ENCODE measurements at places on chromosomes 13 and 19.

DNA sequence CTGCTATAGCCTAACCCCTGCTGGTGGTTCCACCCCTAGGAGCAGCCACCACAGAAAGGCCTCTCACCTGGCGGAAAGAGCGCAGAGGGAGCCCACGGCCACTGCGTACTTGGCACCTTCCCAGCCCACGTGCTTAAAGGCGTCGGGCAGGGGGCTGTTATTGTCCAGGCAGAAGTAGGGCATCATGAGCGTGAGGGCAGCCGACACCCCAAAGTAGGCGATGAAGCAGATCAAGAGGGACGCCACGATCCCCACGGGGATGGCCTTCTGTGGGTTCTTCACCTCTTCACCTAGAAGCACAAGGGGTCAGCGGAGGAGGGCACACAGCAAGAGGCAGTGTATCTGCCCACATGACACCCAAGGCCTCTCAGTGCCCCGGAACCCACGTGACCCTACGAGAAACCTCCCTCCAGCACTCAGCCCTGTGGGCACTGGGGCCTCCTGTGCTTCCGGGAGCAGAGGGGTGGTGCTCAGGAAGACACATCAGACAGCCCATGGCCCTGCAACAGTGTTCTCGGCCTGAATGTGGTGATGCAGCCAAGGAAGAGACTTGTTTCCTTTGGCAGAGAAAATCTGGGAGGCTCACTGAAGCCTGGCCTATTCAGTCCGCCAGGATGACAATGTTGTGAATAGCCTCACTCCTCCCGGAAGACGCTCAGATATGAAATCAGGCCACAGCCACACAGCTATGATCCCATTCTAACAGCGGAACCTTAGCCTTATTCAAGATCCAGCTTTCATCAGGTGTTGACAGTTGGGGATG is 72.1 kb downstream of the SLC7A1 start:
- no peak for DNase-seq

DNA sequence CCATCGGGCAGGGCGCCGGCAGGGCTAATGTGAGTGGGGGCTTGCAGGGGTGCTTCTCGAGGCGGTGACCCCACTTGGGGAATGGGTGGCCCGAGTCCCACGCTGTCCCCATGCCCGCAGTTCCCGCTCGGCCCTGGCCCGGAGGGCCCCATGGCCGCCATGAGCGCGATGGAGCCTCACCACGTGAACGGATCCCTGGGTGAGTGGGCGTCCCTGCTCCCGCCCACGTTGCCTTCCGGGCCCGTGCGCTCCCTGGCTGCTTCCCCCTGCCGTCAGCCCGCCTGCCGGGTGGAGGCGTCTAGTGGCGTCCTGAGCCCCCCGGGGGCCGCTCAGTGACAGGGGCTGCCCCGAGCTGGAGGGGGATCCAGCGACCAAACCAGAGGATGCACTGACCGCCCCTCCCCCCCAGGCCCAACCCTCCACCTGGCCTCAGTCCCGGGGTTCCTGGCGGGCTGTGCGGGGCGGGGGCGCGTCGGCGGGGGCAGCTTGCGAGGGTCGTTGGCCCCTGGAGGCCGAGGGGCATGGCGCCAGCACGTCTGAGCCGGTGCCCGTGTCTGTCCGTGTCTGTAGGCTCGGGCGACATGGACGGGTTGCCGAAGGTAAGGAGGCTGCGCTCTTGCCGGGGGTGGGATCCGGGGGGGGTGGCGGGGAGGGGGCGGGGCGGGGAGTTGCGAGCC is 4.8 kb downstream of the ISYNA1 start:
- peak; percentile 43 for DNase-seq

DNA sequence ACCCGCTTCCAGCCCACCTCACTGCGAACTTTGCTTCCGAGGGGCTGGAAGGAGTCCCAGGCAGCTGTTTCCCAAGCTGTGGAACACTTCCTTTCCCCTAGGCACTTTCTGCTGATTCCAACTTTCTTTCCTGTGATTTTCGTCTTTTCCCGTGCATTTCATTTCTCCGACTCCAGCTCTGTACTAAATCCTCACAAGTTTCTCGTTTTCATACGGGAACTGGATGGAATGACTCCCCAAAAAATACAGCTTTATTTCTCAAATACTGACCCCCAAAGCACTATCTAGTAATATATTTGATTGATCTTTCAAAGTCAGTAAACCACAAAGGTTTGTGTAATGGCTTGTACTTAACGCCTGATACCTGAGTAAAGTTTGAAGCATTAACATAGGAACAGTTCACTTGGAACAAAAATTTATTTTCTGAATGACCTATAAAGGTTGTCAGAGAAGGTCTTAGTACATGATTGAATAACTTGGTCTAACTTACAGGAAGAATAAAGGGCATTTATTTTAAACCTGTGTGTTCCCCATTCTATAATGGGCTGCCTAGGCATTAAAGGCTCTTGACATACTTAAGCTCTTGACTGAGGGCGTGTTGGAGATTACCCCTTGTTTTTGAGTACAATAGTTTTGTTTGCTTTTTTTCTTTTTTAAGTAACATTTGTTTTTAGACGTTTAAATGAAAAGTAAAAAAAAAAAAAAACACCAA is 1.3 kb upstream of the PCDH9 start:
- no peak for DNase-seq

DNA sequence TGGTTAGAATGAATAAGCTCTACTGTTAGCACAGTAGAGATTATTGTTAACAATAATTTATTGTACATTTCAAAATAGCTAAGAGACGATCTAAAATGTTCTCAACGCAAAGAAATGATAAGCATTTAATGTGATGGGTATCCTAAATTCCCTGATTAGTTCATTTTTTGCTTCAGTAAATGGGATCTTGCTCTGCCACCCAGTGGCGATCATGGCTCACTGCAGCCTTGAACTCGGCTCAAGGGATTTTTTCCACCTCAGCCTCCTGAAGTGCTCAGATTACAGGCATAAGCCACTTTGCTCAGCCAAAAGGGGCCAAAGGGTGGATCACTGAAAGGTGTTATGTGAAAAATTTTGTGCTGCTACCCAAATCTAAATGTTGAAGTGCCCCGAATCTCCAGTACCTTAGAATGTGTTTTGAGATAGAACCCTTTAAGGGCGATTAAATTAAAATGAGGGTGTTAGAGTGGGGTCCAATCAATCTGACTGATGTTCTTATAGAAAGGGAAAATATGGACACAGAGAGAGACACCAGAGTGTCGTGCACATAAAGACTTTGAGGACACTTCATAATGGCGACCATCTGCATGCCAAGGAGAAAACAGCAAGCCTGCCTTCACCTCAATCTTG is 31.5 kb upstream of the ZNF766 start:
- DNase-seq = peak; percentile 53

GRCh38 chr19:34733266-34733745 is 737 bp upstream of the ZNF181 start:
- DNase-seq = no peak

GRCh38 chr19:28862238-28862637 is 350.7 kb downstream of the UQCRFS1 start:
- no peak for DNase-seq

GRCh38 chr19:41449079-41449864 is 6.3 kb downstream of the ERICH4 start:
- peak; percentile 70 for DNase-seq

DNA sequence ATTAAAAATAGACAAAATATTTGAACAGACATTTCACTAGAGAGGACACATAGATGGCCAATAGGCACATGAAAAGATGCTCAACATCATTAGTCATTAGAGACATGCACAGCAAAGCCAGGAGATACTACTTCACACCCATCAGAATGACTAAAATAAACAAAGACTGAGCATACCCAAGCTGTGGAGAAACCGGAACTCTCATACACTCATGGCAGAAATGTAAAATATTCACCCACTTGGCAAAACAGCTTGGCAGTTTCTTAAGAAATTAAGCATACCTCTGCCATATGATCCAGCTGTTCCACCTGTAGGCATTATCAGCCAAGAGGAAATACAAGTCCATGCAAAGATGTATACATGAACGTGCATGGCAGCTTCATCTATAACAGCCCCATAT is 213.4 kb downstream of the TSHZ3 start:
- DNase-seq = no peak

GRCh38 chr13:33541456-33541855 is 255.9 kb upstream of the STARD13 start:
- no peak for DNase-seq

DNA sequence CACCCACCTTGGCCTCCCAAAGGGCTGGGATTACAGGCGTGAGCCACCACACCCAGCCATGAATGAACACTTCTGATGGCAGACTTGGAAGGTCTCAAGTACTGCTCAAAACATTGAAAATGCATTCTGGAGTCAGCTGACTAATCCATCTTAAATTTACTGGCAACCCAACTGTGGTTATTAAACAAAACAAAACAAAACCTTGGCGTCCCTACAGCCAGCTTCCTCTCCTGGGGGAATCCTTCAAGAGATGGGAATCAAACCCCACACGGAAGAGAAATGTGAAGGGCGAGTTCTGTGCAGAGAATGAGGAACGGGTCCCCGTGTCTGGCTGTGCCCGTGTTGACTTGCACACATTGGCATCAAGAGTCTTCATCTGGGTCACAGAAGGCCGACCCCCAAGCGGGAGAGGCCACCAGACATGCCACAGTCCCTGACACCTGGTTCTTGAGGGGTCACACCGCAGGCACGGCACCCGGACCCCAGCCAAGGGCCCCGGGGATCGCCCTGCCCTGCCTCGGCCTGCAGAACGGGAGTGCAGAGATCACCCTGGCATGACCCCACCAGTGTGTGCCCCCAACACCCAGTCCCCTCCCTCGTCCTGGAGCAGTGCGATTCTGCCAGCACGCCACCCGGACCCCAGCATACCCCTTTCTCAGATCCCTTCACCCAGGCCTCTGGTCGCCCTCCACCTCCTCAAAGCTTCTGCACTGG is 3.2 kb downstream of the MAP2K2 start:
- no peak for DNase-seq

DNA sequence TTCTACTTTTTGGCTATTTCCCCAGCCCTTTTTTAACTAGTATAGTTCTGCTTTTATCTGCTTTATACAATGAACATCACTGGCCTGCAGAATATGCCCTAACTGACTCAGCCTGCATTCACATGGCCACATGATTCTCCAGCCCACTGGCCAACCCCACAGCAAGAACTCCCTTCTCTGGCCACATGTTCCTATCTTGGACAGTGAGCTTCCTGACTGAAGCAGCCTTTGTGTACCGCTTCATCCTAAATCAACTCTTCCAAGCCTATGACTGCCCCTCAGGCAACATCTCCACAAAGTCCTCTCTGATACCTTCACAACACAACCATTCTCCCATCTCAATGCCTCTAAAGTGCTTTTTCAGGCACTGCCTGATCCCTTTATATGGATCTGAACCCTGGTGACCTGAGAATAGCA is 214.1 kb downstream of the COL4A1 start:
- no peak for DNase-seq

GRCh38 chr13:44086389-44086788 is 206.7 kb downstream of the LACC1 start:
- no peak for DNase-seq

- DNase-seq = no peak
Observed at GRCh38 chr19:43767316-43767715, 12.6 kb upstream of the SMG9 start.

DNA sequence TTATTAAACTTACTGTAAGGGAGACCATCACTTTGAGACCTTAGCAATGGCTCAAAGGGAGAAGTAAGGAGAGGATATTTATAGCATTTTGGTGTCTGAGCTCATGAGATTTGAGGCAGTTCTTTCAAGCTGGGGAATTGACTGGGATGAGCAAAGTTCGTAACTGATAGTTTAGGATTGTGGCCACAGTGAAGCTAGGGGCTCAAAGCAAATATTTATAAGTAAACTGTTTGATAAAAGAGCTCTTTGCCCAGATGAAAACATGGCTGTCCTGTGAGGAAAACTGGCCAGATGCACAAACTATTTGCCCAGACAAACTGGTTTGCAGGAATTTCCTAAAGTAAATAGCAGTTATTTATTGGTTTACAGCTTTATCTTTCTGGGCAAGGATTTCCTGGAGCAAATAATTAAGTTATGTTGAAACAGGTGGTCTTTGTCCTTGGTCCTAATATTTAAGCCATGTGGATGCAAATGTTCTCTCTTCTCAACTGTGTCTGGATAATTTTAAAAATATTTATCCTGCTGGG is 59.7 kb upstream of the TMTC4 start:
- no peak for DNase-seq

DNA sequence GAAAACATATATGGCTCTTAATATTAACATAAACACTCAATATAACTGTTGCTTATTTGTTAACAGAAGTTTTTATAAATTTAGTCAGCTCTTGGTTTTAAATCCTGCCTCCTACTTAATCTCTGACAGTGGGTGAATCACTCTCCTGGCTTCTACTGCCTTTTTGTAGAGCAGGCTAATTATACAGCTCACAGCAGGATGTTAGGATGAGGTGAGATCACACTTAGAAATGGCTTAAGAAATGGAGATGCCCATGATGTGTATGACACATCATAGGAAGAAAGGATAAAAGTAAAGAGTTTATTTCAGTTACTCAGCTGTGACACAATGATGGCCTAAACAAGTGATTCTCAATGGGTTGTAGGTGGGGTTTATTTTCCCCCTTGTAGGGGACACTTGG is 345.6 kb downstream of the SPRY2 start:
- no peak for DNase-seq

GRCh38 chr19:1864480-1865171 is 1.2 kb upstream of the KLF16 start:
- peak; percentile 67 for DNase-seq

DNA sequence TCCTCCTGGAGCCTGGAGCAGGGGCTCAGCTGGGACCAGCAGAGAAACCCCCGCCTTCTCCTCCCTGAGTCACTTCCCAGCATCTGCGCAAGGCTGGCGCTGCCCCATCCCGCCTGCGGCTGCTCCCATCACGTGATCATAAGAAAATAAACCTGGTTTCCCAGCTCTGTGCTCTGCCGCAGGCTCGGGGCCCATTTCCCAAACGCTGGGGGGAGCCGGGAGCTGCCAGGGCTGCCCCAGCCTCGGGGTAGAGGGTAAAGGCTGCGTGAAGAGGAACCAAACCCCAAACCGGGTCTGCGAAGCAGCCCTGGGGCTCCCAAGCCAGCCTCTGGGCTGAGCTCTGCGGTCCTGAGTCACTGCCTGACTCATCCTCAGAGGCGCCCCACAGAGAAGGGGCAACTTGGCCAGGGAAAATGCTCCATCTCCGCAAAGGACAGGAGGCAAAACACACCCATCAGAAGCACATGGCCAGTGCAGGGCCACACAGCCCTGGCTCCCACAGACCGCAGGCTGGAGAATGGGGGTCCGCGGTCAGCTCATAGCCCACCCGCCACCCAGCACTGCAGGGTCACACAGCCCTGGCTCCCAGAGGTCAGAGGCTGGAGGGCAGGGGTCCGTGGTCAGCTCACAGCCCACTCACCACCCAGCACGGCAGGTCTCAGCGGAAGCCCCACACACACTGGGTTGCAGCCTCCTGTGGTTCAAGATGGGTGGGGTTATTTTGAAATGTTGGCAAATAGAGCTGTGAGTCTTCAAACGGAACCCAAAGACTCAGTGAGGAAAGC is 67.1 kb downstream of the RASA3 start:
- peak; percentile 75 for DNase-seq

GRCh38 chr13:30158774-30159445 is 148.4 kb downstream of the KATNAL1 start:
- DNase-seq = no peak

All from stimulated activated CD4-positive, alpha-beta T cell treated with anti-CD3 and anti-CD28 coated beads, Interleukin-4, amount 100 ng/mL, for 1 hour (primary cell).